ENCODE measurements at places on chromosomes 7 and 10.

- DNase-seq: no peak
These were observed 295.5 kb downstream of the DOCK4 start for GRCh38 chr7:111910656-111911055.

GRCh38 chr7:2245883-2246675 lies 4.1 kb downstream of the NUDT1 start:
- DNase-seq: no peak

DNA sequence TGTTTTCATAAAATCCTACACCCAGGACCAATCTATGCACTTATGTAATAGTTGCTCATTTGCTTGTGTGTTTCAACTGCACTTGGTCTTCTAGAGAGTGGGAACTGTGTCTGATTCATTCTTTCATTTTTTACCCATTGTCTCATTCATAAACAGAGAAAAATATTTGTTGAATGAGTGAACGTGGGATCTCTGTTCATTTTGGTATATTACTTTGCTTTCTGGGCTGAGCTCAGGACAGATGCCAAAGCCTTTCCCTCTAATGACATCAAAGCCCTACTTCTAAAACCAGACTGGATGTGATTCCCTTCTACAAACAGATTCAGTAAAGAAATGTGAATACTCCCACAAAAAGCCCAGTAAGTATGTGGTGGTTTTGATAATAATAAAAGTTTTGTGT lies 145.2 kb downstream of the ST7 start:
- DNase-seq: no peak

GRCh38 chr7:25846722-25847121 lies 305.3 kb upstream of the NFE2L3 start:
- no peak for DNase-seq
